CD4-positive, alpha-beta memory T cell (primary cell): ENCODE measurements at places on chromosomes 12 and 14. TPM values are rescaled to one million over a fixed set of nuclear protein-coding genes. Genes with fewer than 3 reads are reported as not detected.
A peak's percentile ranks its signal among the peaks of the same experiment; 100 is the strongest.

The P2RX7 gene
- total RNA-seq = 7.3 TPM

The ATP5F1B gene
- 256 TPM for total RNA-seq

The C12orf54 gene
- total RNA-seq = not detected

- H3K27me3 ChIP-seq = no peaks in the 10 kb centered on the region
- H3K27ac ChIP-seq = no peak overlapping the region
- DNase-seq = no peak
- H3K4me3 ChIP-seq = no peak overlapping the region
- H3K36me3 ChIP-seq = no peaks in the 10 kb centered on the region
- H3K4me1 ChIP-seq = no peaks in the 10 kb centered on the region
Observed at GRCh38 chr14:58131386-58131785, 20.6 kb downstream of the ARMH4 start.

DNA sequence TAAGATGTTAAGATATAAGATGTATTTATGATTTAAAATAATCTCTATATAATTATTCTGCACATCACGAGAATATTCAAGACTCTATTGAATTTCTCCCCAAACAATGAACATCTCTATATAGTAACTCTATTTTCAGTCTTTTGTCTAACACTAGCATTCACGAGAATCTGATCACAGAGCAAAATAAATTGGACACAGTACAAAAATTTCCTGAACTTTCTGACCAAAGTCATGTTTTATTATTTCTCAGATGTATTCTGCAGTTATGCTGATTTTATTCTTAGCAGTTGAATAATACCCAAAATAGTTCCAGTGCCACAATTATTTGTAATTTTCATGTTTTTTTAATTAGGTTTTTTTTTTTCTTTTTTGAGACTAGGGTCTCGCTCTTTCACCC lies 19.6 kb downstream of the EPS8 start:
- no peaks in the 10 kb centered on the region for H3K4me1 ChIP-seq
- no peaks in the 10 kb centered on the region for H3K36me3 ChIP-seq
- no peak overlapping the region for H3K4me3 ChIP-seq
- H3K27me3 ChIP-seq = no peaks in the 10 kb centered on the region

DNA sequence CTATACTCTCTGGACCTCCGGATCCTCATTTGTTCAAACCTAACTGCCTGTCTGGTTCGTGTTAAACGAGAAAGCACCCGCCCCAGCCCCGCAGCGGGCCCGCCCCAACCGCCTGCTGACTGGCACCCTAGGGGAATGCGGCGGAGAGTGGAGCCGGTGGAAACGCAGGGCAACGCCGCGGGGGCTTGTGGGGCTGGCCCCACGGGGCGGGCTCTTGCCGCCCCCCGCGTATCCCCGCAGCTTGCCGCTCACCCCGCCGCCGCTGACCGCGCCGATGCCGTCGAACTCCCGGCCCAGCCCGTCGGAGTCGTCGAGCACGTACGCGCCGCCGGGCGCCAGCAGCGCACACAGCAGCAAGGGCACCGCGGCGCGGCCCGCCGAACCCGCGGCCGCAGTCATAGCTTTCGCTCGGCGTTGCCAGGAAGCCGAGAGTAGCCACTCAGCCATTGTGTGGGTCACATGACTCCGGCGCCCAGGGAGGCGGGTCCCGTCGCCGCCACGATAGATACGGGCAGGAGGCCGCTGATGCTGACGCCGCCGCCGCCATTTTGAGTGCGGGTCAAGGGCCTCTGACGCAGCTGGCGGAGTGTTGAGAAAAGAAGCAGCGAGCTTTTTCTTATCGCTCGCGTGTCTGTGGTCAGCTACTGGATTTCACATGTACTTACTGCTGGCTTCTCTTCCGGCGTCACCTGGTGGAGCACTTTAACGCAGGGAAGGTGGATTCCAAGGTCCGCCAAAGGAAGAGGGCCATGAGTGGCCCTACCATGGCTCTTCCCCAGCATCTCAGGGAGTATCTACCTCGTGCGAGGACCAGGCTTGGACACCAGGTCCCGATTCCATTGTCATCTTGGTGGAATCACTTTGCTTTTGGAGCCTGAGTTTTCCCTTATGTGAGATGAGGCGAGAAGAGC lies at the start of gene GALC:
TSS of gene GALC (minus strand) at position 465 of the 911 bp plus-strand sequence. CDS start at position 447, 18 bp downstream.
- peak; percentile 96 for DNase-seq
- H3K27ac ChIP-seq = peak within 1 kb of the TSS; percentile 93
- H3K4me3 ChIP-seq = peak within 1 kb of the TSS; percentile 58
- no peaks in the 10 kb centered on the region for H3K27me3 ChIP-seq
- H3K4me1 ChIP-seq = peaks cover 61% of the 10 kb centered on the region

DNA sequence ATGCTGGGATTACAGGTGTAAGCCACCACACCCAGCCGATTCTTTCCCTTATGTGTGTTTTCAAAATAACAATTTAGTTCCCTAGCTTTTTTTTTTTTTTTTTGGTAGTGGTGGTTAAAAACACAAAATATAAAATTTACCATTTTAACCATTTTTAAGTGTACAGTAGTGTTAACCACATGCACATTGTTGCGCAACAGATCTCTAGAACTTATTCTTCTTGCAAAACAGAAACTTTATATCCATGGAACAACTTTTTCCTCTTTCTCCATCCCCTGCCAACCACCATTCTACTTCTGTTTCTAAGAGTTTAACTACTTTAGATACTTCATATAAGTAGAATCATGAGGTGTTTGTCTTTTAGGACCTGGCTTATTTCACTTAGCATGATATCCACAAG lies 1.1 kb upstream of the NDUFA12 start:
- peaks cover 49% of the 10 kb centered on the region for H3K4me1 ChIP-seq
- no peak for DNase-seq
- H3K27me3 ChIP-seq = no peaks in the 10 kb centered on the region
- no peak overlapping the region for H3K27ac ChIP-seq
- H3K36me3 ChIP-seq = no peaks in the 10 kb centered on the region
- H3K4me3 ChIP-seq = no peak overlapping the region

DNA sequence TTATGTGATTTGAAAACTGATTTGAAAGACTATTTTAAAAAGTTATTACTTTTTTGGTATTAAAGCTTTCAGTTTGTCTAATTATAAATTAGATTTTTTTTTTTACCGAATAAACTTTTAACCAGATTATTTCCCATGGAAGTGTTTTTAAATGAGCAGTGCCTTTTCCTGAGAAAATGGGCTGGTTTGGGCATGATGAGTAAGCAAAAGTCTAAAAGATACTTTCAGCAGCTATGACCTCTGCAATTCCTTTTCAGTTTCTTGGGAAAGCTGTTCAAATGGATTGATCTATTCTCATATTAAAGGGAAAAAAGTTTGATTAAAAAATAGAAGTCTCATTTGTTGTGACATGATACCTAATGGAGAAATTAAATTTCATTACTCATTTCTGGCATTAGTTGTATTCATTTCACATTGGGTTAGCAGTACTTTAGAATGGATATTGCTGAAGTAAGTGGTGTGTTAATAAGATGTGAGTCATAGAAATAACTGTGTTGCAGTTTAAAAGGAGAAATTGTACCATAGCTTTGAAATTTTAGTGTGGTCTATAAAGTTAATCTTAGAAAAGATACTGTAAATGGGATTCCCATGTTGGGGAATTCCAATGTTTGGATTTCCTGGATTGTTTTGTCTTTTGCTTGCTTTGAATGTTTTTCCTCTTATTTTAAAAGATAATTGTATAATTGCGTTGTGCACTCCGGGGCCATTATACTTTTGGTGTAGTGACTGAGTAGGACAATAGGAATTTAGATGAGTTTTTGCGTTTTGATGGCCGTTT lies 21.0 kb downstream of the KTN1 start:
- H3K36me3 ChIP-seq = no peaks in the 10 kb centered on the region
- no peaks in the 10 kb centered on the region for H3K27me3 ChIP-seq
- H3K4me1 ChIP-seq = peaks cover 17% of the 10 kb centered on the region
- DNase-seq = no peak
- H3K4me3 ChIP-seq = no peak overlapping the region
- H3K27ac ChIP-seq = no peak overlapping the region

DNA sequence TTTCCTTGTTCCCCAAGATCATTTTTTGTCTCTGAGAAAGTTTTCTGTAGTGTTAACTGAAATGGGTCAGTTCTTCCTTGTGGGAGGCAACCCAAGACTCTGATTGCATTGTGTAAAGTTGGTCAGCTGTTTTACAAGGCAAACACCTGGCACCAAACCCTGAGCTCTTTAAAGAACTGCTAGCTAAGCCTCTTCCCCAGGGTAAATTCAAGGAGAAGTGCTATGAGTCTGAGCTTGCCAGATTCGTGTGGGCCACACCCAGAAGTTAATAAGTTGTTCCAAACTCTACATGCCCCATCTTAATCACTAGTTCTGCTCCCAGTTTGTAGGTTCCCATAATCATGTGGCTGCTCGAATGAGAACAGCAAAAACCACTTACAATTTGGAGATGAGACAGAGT lies 214.5 kb downstream of the BTG1 start:
- no peak overlapping the region for H3K4me3 ChIP-seq
- no peak overlapping the region for H3K27ac ChIP-seq
- no peaks in the 10 kb centered on the region for H3K27me3 ChIP-seq
- DNase-seq = no peak
- H3K4me1 ChIP-seq = no peaks in the 10 kb centered on the region
- H3K36me3 ChIP-seq = no peaks in the 10 kb centered on the region

DNA sequence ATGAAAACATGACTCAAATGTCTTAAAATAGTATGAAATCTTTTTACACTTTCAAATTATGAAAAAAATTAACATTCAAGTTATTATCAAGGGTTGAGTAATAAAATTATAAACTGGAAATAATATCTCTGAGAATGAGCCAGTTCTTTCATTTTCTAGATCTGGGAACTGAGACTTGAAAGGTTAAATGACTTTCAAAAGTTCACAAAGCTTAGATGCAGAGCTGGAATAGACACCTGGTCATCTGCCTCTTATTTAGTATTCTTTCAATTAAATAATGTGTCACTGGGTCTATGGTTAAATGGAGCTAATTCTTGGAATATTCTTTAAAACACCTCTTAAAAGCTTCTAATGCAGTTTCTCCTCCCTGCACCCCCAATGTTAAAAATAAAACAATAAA lies 86.6 kb downstream of the CDK17 start:
- peaks cover 25% of the 10 kb centered on the region for H3K4me1 ChIP-seq
- H3K36me3 ChIP-seq = peaks cover 4% of the 10 kb centered on the region
- no peak overlapping the region for H3K4me3 ChIP-seq
- no peak for DNase-seq
- no peak overlapping the region for H3K27ac ChIP-seq

GRCh38 chr12:25694072-25694471 lies 141.0 kb upstream of the LMNTD1 start:
- no peak overlapping the region for H3K27ac ChIP-seq
- DNase-seq = no peak
- H3K4me3 ChIP-seq = no peak overlapping the region
- no peaks in the 10 kb centered on the region for H3K27me3 ChIP-seq

- H3K36me3 ChIP-seq = peaks cover 4% of the 10 kb centered on the region
- H3K27me3 ChIP-seq = no peaks in the 10 kb centered on the region
- H3K27ac ChIP-seq = no peak overlapping the region
- H3K4me1 ChIP-seq = peaks cover 43% of the 10 kb centered on the region
- H3K4me3 ChIP-seq = no peak overlapping the region
Observed at GRCh38 chr12:25058658-25059058, 109.8 kb upstream of the BCAT1 start.

DNA sequence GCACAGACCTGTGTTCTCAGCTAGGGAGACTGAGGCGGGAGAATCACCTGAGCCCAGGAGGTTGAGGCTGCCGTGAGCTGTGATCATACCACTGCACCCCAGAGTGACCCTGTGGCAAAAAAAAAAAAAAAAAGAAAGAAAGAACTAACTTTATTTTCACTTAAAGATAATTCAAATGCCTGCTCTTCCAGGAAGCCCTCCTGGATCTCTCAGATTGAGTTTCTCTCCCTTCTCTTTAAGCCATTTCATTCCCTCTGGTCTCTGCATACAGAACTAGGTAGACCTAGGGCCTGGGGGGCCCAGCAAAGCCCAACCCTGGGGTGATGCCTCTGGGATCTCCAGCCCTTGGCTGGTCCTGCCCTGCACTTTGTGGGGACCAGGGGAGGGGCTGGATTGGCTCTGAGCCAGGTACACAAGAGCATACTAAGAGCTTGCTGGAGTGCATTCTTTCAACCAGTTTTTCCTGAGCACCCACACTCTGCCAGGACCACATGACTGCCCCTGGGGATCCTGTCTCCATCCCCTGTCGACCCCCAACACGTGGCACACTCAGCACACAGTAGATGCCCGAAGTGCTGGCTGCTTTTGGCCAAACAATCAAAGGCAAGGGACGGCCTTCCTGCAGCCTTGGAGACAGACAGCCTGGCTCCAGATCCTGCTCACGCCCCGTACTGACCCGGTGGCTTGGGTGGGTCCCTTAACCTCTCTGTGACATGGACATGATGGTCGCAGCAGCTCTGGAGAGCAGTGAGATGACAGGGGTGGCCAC lies 52.7 kb downstream of the CYP46A1 start:
- DNase-seq = no peak
- peaks cover 18% of the 10 kb centered on the region for H3K27me3 ChIP-seq
- no peaks in the 10 kb centered on the region for H3K4me1 ChIP-seq

DNA sequence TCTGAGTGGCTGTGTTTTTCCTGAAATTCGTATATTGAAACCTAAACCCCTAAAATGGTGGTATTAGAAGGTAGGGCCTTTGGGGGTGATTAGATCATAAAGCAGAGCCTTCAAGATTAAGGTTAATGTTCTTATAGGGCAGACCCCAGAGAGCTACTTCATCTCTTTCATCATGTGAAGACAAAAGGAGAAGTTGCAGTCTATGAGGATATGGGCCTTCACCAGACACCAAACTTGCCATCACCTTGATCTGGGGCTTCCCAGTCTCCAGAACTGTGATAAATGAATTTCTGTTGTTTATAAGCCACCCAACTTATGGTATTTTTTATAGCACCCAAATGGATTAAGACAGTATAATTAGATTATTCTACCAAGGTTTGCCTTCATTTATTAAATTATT lies 275.0 kb upstream of the ATP2B1 start:
- H3K36me3 ChIP-seq = no peaks in the 10 kb centered on the region
- no peaks in the 10 kb centered on the region for H3K4me1 ChIP-seq
- H3K4me3 ChIP-seq = no peak overlapping the region
- H3K27me3 ChIP-seq = no peaks in the 10 kb centered on the region
- DNase-seq = no peak
